ENCODE measurements at places on chromosomes 3 and 15.

DNA sequence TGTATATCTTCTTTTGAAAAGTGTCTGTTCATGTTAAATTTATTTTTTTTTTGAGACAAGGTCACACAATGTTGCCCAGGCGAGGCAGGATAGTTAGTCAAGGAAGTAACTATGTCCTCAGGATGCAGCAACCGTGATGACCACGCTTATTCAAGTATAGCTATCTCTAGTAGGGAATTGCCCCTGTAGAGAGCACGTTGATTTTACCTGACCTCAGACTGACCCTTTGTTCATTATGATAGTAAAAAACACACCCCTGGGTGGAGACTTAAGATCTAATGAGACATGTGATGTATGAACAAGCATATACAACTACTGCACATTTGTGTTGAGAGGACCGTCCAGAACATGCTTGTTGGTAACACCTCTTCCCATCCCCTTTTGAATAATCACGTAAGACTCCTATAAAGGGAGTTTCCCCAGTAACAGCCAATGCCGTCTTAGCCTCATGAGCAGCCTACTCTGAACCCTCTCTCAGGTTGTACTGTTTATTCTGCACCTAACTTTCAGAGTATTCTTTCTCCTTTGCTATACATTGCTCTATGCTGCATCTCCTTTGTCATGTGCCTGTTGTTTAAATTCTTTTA, 32.9 kb downstream of the ZNF621 start:
- H3K4me1 ChIP-seq, result no peaks in the 10 kb centered on the region
- no peak overlapping the region for H3K4me3 ChIP-seq
- H3K36me3 ChIP-seq, result no peaks in the 10 kb centered on the region
- no peak for DNase-seq
- no peaks in the 10 kb centered on the region for H3K27me3 ChIP-seq
- H3K27ac ChIP-seq, result no peak overlapping the region

GRCh38 chr3:39146611-39147591, 6.5 kb downstream of the CSRNP1 start:
- peak overlapping the region; percentile 97 for H3K27ac ChIP-seq
- peaks cover 43% of the 10 kb centered on the region for H3K36me3 ChIP-seq
- no peak for DNase-seq
- H3K4me3 ChIP-seq, result peak overlapping the region; percentile 62

DNA sequence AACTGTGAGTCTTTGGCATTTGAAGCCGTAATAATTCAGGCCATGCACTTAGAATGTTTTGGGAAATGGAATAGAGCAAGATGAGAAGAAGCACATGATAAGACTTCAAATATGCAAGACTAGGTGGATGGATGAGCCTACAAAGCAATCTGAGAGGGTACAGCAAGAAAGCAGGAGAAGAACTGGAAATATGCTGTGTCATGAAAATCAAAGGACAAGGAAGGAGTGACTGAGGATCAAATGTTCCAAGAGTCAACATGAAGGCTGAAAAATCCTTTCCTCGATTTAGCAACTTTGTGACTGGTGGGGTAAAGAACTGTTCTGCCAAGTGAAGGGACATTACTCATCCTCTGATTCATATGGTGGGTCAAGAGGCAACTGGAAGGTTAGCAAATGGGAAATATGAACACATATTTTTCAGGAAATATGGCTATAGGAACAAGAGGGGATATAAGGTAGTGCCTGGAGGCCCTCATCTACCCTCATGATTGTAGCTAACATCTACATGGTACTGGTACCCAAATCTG, 803.7 kb upstream of the ARRDC4 start:
- DNase-seq, result no peak
- no peaks in the 10 kb centered on the region for H3K4me1 ChIP-seq
- no peak overlapping the region for H3K27ac ChIP-seq

DNA sequence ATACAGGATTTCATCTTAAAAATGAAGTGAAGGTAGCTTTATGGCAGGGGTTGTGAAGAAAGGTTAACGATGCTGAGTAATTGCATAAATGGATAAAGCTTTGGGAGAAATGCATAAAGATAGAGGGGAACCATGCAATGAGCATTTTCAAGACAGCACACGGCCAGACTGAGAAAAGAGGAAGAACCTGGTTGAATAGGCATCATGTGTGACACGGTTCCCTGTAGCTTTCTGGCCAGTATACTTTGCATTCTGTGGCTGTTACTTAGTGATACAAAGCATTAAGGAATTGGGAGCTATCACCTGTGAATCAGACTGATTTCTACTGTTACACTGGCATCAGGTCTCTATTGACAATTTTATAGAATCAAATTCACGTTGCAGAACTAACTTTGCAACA, 33.3 kb downstream of the NR2C2 start:
- peaks cover 9% of the 10 kb centered on the region for H3K36me3 ChIP-seq
- DNase-seq, result no peak
- H3K4me1 ChIP-seq, result no peaks in the 10 kb centered on the region
- H3K27me3 ChIP-seq, result no peaks in the 10 kb centered on the region
- H3K27ac ChIP-seq, result no peak overlapping the region

- H3K4me1 ChIP-seq, result peaks cover 14% of the 10 kb centered on the region
- peaks cover 4% of the 10 kb centered on the region for H3K27me3 ChIP-seq
- peak overlapping the region; percentile 79 for H3K4me3 ChIP-seq
These were observed 542 bp downstream of the INKA1 start for GRCh38 chr3:49803465-49804140.

- H3K4me1 ChIP-seq, result no peaks in the 10 kb centered on the region
- no peak overlapping the region for H3K4me3 ChIP-seq
- H3K27me3 ChIP-seq, result no peaks in the 10 kb centered on the region
- H3K36me3 ChIP-seq, result no peaks in the 10 kb centered on the region
These were observed 113.6 kb upstream of the SNTN start for GRCh38 chr3:63538919-63539318.

DNA sequence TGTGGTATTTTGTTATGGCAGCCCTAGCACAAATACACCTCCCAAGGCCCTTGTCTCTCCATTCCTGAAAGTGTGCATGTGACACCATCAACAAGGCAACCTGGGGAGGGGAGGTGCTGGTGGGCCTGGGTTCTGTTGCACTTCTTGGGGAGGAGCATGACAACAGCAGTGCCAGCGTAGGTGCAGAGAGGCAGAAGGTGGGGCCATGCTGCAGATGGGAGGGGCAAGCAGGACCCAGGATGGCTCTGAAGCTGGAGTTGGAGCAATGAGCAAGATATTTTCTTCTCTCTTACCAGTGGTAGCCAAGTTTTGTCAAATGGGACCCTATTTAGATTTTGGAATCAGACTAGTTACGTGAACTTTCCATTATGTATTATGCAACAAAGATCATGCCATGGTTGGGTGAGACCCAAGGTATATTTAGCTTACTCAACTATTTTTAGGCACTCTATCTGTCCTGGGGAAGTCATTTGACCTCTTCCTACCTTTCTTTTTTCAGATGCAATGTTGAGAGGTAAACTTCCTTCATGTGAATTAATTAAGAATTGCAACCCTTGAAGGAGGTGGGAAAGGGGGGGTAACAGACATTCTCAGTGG, 3.4 kb downstream of the FYCO1 start:
- DNase-seq, result no peak
- H3K27me3 ChIP-seq, result peaks cover 5% of the 10 kb centered on the region

DNA sequence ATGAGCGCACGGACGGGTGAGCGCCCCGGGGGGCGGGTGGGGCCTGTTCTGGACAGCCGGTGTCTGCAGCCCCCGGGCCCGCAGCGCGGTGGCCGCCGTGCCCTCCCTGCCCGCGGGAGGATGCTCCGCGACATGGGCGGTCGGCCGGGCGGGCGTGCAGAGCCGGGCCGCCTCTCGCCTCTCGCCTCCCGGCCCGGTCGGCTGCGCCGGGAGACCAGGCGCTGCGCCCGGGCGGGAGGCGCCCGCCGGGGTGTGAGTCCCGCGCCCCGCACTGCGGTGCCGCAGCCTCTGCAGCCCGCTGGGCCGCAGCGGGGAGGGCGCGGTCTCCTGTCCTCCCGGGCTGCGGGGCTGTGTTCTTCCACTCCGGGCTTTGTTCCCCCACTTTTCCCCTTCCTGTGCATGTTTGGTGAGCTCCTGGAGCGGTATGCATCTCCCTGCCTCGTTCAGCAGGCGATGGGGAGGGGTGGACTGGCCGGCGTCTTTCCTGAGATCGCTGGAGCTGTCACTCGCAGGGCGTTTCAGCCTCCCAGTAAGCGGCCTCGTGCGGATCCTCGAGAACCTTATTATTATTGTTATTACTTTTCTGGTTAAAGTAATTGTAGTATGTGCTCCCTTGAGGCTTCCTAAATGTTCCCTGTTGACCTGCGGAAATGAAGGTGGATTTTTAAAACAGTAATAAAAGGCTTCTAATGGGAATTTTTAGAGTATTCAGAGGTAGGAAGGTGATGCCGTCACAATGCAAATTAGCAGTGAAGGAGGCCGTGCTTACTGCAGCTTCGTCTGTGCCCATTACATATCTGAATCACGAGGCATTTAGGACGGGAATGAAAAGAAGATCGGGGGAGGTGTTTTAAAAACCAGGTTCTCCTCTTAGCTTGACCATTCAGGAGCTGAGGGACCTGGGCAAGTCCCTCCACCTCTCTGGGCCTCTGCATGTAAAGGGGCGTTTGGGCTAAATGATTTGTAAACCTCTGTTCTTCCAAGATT, 593 bp downstream of the TMOD2 start:
- H3K27me3 ChIP-seq, result peaks cover 13% of the 10 kb centered on the region
- no peaks in the 10 kb centered on the region for H3K36me3 ChIP-seq
- H3K4me1 ChIP-seq, result peaks cover 14% of the 10 kb centered on the region
- H3K27ac ChIP-seq, result peak overlapping the region; percentile 26
- peak overlapping the region; percentile 96 for H3K4me3 ChIP-seq

DNA sequence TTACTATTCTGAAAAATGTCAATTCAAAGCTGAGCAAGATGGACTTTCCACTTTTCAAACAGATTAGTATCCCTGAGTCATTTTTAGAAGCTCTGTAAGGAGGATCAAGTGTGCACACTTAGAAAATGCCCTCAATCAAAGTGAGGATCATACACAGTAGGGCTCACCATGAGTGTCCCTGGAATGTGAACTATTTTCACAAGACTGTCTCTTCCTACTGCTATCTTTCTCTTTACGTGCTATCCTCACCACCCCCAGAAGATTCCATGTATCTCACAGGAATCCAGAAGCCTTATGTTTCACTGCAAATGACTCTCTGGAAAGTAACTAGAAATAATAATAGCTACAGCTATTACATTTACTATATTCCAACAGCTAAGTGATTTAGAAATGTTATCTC, 349.9 kb upstream of the TGFBR2 start:
- no peak for DNase-seq
- no peaks in the 10 kb centered on the region for H3K4me1 ChIP-seq
- H3K27ac ChIP-seq, result no peak overlapping the region
- no peak overlapping the region for H3K4me3 ChIP-seq

GRCh38 chr3:51673802-51674654, 3.0 kb downstream of the TEX264 start:
- DNase-seq, result no peak
- H3K4me3 ChIP-seq, result no peak overlapping the region
- H3K27ac ChIP-seq, result no peak overlapping the region

- H3K36me3 ChIP-seq, result peaks cover 3% of the 10 kb centered on the region
- no peaks in the 10 kb centered on the region for H3K27me3 ChIP-seq
- no peak overlapping the region for H3K4me3 ChIP-seq
- no peak overlapping the region for H3K27ac ChIP-seq
- DNase-seq, result no peak
These were observed 3.9 kb downstream of the CFAP44 start for GRCh38 chr3:113437411-113437810.

- H3K27ac ChIP-seq, result no peak overlapping the region
- H3K36me3 ChIP-seq, result peaks cover 18% of the 10 kb centered on the region
- no peak overlapping the region for H3K4me3 ChIP-seq
- no peak for DNase-seq
- H3K4me1 ChIP-seq, result no peaks in the 10 kb centered on the region
These were observed 100.0 kb downstream of the PCCB start for GRCh38 chr3:136350132-136350531.

DNA sequence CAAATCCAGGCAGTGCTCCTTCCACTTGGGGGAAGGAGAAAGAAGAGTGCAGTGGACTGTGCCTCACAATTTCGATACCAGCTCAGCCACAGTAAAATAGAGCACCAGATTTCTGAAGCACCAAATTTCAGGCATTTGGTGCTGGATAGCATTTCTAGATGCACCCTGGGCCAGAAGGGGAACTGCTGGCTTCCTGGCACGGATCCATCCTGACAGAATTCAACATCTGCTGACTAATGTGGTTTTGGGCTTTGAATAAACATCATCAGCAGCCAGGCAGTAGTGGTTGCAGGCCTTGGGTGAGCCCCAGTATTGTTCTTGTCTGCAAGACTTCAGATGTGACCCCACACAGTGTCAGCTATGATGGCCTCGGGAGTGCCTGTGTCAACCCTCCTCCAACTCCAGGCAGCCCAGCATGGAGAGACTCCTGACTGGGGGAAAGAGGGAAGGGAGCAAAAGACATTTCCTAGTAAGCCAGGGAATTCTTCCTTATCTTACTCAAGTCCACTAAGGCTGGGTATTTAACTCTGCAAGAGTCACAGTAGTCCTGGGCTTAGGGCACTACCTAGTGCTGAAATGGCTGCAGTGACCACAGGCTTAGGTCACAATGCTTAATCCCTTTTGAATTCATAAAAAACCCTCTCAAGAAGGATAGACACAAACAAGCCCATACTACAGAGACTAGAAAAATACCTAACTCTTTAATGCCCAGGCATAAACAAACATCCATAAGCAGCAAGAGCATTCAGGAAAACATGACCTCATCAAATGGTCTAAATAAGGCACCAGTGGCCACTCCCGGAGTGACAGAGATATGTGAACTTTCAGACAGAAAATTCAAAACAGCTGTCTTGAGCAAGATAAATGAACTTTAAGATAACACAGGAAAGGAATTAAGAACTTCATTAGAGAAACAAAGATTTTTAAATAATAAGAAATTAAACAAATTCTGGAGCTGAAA, 74.7 kb downstream of the SPATA16 start:
- H3K4me1 ChIP-seq, result peaks cover 5% of the 10 kb centered on the region
- DNase-seq, result no peak
- H3K27me3 ChIP-seq, result no peaks in the 10 kb centered on the region
- no peak overlapping the region for H3K27ac ChIP-seq
- H3K4me3 ChIP-seq, result no peak overlapping the region

DNA sequence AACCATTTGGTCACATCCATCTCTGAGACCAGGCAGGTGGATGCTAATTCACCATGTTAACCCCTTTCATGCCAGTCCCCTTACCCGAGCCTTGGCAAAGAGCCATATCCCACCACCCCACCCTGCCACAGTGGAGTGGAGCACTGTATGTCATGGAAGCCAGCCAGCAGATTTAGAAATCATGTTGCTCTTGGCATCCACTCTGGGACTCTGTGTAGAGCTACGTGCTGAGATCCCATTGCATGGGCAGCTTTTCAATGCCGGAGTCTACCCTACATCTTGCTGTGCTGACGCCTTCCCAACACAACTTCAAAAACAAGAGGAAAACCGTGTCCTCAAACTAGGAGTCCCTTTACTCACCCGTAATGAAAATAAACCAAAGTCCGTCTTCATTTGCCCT, 131.0 kb downstream of the NTRK3 start:
- no peak overlapping the region for H3K4me3 ChIP-seq
- no peak for DNase-seq
- H3K4me1 ChIP-seq, result no peaks in the 10 kb centered on the region
- H3K36me3 ChIP-seq, result no peaks in the 10 kb centered on the region
- H3K27me3 ChIP-seq, result no peaks in the 10 kb centered on the region
